SHP77 (cell line): ENCODE measurements at places on chromosomes 6 and 20.
A peak's percentile ranks its signal among the peaks of the same experiment; 100 is the strongest.

DNA sequence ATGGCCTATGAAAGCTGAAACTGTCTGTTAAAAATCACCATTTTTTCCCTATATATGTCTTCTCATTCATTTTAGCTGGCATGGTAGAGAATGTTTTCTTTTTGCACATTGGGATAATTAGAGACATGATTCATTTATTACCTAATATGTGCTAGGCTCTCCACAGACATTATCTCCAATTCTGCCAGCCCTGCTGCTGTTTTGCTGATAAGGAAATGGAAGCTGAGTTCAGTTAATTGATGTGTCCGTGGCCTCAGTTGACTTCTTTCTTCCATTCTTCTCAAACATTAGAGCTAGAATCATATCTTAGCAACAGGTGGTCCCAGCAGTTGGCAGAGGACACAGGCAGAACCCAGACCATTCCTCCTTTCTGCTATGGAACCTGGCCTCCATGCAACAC is 644.1 kb upstream of the CITED2 start:
- no peak for DNase-seq

DNA sequence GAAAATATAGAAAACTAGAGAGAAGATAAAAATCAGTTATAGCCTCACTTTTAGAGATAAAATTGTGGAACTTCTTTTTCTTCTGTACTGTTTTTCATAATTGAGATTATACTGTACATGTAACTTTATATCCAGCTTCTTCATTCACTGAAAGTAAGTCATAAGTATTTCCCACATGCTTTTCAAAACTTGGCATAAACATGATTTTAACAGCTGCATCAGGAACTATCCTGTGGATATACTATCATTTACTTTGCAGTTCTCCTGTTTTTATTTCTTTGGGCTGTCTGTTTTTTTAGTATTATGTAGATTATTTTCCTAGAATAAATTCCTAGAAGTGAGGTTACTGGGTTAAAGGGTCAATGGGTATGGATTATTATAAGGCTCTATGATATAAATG is 14.8 kb downstream of the DSTN start:
- DNase-seq = no peak

DNA sequence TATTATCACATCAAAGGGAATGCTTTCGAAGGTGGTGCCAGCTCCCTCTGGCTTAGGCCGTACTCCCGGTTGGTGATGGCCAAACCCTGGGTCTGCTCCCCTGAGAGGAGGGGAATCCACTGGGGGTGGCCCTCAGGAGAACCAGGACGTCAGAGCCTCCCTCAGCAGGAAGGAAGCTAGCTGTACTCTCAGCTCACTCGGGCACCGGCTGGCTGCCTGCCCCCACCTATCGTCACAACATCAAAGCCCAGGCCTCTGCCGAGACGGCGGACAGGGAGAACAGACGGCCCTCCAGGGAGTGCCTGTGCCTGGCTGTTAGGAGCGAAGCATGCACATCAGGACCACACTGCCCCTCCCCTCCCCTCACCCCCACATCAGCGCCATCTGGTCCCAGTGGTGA is 9.2 kb upstream of the PGC start:
- no peak for DNase-seq

GRCh38 chr6:41655646-41656001 is 17.4 kb downstream of the MDFI start:
- no peak for DNase-seq

- DNase-seq = no peak
Observed at GRCh38 chr6:118679327-118679901, 28.0 kb upstream of the CEP85L start.

- DNase-seq = no peak
Observed at GRCh38 chr6:72783666-72784065, 161.8 kb downstream of the KCNQ5 start.

GRCh38 chr20:53815509-53815908 is 221.9 kb upstream of the ZNF217 start:
- DNase-seq = no peak

DNA sequence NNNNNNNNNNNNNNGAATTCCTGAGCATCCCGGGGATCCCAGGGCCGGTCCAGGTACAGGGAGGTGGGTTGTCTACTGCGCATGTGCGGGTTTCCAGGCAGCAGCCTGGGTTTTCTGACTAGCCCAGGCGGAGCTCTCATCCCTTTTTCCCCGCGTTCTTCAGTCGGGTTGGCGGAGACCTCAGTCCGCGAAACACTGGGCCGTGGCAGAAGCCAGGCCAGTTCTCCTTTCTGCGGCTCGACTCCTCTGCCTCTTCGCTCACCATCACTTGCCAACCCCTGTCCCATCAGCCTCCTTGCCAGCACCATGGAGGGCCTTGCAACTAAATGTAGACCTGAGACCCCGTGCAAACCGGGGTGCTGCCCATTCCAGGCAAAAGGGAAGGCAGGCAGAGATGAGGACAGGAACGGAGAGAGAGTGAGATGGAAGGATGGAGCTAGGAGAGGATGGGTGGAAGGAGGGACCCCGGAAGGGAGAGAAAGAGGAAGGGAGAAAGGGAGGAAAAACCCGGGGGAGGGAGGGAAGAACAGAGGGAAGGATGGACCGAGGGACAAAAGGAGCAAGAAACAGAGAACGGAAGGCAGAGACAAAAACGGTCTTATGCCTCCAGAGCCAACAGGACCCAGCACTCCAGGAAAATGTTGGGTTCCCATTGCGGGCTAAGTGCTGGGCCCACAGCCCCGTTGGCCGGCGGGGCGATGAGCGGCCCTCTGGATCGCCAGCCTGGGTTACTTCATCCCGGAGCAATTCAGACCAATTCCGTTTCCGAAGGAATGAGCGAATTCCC is 445.4 kb upstream of the DEFB115 start:
- no peak for DNase-seq

- DNase-seq = no peak
Observed at GRCh38 chr6:125807293-125807692, 16.5 kb downstream of the NCOA7 start.

- DNase-seq = no peak
Observed at GRCh38 chr6:8059129-8059528, 5.1 kb downstream of the BLOC1S5 start.

GRCh38 chr20:9038791-9039535 is 29.9 kb upstream of the PLCB4 start:
- DNase-seq = no peak

GRCh38 chr6:41901882-41902519 is 6.8 kb upstream of the USP49 start:
- DNase-seq = no peak

GRCh38 chr20:50416269-50417022 is 93.7 kb upstream of the PTPN1 start:
- no peak for DNase-seq

DNA sequence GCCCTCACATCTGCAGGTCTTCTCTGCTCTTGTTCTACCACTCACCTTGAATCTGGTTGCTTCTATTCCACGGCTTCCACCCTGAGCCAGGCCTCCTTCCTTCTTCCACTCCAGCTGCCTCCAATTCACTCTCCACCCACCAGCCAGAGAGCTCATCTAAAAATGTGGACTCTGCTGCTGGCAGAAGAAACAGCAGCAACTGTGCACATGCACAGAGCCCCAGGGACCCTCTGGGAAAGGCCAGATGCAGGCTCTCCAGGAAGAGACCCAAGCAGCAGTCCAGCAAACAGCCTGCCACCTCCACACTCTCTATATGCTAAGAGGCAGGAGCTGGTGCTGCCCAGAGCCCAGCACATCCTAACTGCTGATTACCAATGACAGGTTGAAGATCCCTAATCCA is 162.6 kb upstream of the TOP1 start:
- DNase-seq = no peak

GRCh38 chr6:37288247-37288646 is 30.3 kb upstream of the TMEM217 start:
- no peak for DNase-seq

DNA sequence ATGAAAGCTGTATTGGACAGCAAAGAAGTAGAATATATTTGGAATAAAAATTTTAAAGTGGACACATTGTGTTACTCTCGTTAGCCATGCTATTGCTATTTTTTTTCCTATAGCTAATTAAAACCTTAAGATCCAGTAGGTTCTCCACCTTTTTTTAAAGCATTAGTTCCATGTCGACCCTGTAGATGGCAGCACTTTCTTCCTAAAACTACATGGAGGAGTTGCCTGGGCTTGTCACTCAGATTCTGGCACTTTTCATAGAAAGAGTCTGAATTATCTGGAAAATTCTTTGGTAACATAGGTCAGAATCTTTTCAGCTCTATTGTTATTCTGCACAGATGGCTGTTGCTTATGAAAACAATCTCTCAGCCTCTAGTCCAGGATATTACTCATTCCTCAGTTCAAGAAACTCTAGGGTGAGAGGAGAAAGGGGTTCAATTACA is 42.0 kb upstream of the ESR1 start:
- DNase-seq = peak; percentile 36

DNA sequence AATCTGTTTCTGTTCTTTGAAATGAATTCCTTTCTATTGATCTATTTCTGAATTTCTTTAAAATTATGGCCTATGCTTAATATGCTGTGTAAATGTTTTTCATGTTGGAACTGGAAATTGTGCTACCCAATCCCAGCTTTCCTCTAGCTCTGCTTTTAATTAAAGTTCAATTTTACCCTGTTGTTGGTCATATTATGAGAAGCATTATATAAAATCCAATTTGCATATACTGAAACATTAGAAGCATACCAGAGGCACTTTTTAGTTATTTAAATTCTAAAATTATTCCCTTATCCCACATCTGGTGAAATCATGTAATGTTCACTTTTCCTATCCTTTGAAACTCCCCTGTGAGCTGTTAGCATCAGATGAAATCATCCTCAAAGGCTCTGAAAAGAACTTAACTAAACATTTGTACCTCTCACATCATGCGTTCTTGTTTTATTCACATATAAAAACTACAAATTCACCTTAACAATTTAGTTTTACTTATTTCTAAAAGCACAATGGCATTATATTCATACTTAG is 160.6 kb upstream of the COL21A1 start:
- DNase-seq = no peak

DNA sequence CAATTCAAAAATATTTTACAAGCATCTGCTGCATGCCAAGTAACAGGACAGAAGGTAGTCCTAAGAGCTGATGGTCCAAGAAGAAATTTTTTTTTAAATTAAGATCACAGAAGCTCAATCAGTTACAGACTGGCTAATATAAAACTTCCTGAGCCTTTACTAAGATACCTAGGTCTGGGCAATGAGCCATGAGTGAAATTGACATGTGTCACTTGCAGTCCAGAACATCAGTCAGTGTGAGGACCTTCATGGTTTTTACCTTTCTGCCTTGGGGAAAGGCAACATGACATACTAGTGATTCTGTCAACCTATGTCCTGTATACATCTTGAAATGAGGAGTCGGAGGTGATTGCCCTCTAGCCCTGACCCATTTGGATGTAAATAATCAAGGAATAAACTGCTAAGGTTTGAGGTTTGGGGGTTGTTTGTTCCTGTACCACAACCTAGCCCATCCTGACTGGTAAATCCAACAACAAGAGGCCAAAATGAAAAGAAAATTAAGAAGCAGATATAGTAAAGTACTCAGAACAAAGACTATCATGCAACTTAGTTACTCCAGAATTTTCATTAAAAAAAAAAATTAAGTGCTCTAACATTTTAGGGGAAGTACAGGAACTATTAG is 70.0 kb downstream of the CNKSR3 start:
- no peak for DNase-seq

DNA sequence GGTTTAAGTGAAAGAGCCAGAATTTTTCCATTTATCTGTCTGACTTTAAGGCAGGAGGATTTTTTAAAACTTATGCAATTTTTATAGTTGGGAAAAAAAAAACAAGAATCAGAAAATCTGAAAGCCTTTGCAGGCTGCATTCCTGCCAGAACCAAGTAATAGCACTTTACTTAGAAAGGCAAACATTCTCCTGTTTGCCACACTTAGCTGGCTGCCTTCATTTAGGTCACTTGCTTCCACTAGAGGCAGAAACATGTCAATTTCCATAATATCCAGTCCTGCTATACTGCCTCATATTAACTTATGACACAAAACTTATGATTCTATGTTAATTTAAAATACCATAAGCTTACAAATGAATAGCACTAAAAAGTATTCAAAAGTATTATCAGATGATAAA is 425.8 kb downstream of the FRK start:
- no peak for DNase-seq

GRCh38 chr20:62832951-62833391 is 16.1 kb downstream of the COL9A3 start:
- DNase-seq = no peak
